Activated CD8-positive, alpha-beta memory T cell treated with anti-CD3 and anti-CD28 coated beads, Interleukin-2, amount 50 U/mL, for 4 hours (primary cell): ENCODE measurements at places on chromosomes 6 and 20.

- no peak for DNase-seq
These were observed 18.4 kb upstream of the ID4 start for GRCh38 chr6:19818805-19819204.

DNA sequence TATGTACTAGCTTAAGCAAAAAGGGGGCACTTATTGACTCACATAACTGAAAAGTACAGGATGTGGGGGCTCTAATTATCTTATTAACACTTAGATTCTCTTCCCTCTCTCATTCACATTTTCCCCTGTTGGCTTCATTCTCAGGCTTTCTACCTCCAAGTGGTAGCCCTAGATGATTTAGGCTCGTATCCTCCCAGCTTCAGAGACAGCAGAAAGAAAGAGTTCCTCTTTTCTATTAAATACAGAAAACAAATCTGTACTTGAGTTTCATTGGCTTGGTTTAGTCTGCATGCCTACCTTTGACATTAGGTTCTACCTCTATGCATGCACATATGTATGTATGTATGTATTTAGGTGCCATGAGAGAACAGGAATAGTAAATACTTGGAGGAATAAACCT is 15.5 kb upstream of the E2F3 start:
- DNase-seq, result no peak

- DNase-seq, result no peak
These were observed 4.2 kb upstream of the BMP6 start for GRCh38 chr6:7721649-7722048.

DNA sequence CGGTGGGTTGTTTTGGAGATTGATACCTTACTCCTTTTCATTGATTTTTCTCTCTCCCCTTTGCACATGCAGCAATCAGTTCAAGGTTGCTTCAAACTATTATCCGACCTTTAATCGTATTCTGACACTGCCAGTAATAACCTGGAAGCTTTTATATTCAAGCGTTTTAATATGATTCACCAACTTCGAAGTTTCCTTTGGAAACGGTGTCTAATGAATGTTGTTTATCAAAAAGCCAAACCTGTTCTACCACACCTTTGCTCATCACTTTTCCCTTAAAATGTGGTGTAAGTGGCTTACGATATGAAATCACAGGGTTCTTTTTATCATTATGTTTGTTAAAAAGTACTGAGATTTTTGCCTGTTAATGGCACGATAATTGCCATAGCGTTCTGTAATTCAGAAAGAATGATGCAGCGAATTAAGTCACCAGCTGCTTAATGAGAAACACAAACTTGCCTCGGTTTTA is 660 bp downstream of the STXBP5 start:
- DNase-seq, result no peak

DNA sequence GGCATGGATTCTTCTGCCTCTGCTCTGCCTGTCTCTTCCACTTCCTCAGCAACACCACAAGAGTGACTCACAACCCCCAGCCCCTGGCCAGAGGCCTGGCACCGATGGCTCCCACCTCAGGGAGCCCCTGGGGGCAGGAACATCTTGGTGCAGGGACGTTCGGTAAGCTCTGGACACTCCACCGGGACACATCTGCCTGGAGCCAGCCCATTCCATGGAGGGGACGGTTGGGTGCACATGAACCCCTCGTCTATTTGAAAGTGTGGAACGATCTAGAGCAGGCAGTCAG is 246.5 kb downstream of the ERMARD start:
- no peak for DNase-seq

DNA sequence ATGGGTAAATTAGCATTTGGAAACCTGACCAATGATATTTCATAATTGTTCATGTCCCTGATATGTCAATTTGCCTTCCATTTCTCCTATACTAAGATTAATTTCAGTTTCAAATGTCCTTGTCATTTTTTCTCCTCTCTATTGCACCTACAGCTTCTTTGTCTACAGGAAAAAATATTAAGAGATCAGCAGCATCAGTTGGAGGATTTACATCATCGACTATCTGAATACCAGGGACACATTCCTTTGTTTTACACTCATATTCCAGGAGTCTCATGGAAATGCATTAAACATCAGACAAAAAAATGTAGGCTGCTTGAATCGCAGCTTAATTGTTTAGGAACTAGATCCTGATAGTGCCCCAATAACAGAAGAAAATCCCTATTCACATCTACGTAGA is 188.2 kb downstream of the PRKN start:
- no peak for DNase-seq

- no peak for DNase-seq
These were observed 17.3 kb downstream of the ATP9A start for GRCh38 chr20:51750770-51751388.

- no peak for DNase-seq
These were observed 17.4 kb upstream of the AKAP7 start for GRCh38 chr6:131117878-131118277.

DNA sequence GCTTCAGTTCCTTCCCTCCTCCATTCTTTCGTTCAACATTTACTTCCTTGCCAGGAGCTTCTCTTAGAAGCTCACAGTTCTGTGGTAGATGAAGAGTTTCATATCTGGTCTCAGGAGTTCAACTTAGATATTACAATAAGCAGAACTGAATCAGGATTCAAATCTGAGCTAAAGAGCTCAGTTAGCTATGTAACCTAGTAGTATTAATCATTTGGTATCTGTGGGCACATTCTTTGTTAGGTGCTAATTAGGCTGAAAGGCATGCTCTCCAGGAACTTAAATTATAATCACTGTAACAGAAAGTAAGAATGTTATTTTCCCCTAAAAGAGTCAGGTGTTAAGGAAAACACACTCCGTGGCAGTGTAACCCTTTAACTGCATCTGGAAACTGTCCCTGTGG is 8.4 kb downstream of the ZNF76 start:
- no peak for DNase-seq

DNA sequence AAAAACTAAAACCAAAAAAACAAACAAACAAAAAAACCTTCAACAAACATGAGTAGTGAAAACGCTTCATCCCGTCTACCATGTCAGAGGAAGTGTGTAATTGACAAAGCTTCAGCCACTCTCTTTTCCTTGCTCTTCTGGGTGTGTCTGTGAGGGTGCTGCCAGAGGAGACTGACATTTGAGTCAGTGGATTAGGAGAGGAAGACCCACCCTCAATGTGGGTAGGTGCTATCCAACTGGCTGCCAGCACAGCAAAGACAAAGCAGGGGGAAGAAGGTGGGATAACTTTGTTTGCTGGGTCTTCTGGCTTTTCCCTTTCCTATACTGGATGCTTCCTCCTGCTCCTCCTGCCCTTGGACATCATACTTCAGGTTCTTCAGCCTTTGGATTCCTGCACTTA is 145.6 kb downstream of the TASP1 start:
- DNase-seq, result no peak

GRCh38 chr6:6631053-6631452 is 42.5 kb downstream of the LY86 start:
- no peak for DNase-seq

GRCh38 chr6:140537834-140538705 is 1163.6 kb upstream of the CITED2 start:
- no peak for DNase-seq

GRCh38 chr6:38573801-38574395 is 65.8 kb downstream of the BTBD9 start:
- no peak for DNase-seq

DNA sequence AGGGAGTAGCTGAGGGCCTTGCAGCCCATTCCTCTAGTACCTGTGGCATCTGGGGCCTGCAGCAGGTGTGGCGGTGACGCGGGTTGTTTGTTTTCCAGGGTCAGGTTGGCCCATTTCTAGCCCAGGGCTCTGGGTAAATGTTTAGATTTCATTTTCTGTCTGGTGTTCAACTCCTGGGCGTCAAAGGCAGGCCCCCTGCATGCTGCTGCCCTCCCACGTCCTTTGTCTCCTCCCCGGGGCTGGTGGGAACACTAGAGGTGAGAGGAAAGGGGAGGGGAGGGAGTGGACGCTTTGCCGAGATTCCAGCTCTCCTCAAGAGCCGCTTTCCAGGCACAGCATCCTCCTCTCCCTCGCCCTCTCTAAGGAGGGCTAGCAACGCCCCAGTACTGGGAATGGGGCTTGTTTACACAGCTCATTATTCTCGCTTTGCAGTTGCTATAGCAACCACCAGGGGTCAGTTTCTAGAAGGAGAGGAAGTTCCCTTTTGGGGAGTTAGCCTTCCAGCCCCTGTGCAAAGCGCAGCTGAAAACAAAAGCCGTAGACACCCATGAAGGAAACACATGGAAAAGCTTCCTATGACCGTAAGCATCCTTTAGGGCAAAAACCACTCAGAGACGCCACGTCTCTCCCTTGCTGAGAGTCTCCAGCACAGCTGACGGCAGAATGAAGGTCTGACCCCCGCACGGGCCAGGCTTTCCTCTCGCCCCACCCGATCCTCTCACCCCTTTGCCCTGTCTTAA is 170.6 kb downstream of the LY86 start:
- no peak for DNase-seq

DNA sequence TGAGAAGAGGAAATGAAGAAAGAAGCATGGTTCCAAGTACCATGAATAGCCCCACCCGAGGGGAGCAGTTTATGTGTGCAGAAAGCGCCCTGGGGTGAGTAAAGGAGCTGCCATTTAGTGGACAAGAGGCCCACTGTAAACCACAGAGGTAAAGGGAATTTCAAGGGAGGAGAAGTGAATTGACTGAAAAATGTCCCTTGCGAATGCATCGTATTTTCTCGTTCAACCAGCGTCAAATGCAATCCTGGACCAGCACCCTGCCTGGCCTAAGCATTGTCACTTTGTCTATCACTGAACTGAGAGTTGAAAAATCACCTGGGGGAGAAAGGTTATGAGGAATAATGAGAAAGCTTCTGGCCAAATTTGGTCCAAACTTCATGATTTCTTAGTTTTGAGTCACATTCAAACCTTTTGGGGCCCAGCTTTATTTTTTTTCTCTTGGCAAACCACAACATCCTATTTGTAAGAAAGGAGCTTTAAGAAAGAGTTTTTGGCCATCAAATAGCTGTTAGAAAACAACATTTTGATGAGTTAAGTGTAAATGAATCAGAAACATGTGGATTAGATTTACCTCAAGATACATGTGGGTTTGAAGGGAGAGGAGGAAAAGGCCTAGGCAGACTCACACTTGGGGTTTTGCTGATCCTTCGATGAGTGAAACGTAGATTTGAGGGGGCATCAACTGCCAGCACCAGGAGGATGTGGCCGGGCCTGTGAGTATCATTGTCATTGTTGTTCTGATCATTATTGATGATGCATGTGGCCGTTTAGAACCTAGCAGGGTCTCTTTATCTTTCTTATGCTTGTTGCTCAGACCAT is 214.0 kb downstream of the CLIC5 start:
- no peak for DNase-seq

- no peak for DNase-seq
These were observed 8.4 kb downstream of the IRF4 start for GRCh38 chr6:399785-400534.

GRCh38 chr6:21996425-21997118 is 300.3 kb downstream of the PRL start:
- DNase-seq, result no peak

- no peak for DNase-seq
These were observed 74.0 kb upstream of the SAMD5 start for GRCh38 chr6:147434516-147434915.

GRCh38 chr6:775863-776262 is 82.9 kb upstream of the EXOC2 start:
- DNase-seq, result no peak

GRCh38 chr6:34235307-34236130 is 1.2 kb upstream of the HMGA1 start:
- peak; percentile 74 for DNase-seq

- no peak for DNase-seq
These were observed 81.7 kb upstream of the MTHFD1L start for GRCh38 chr6:150783813-150784212.

DNA sequence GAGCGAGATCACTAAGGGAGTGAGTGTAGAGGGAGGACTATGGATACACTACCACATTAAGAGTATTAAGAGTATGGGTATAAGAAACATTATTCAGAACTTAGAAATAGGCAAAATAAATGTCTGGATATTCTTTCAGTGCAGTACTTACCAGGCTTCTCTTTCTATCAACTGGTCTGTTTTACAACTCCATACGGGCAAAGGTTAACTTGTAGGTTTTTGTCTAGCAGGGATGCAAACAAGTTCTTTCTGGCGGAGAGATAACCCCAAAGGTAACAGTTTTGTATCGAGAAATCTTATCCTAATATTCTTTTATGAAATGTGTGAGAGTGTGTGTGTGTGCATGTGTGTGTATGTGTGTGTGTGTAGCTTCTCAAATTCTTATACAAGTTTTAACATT is 186.2 kb downstream of the ARHGAP18 start:
- no peak for DNase-seq

GRCh38 chr6:169926617-169927417 is 175.4 kb downstream of the ERMARD start:
- no peak for DNase-seq

DNA sequence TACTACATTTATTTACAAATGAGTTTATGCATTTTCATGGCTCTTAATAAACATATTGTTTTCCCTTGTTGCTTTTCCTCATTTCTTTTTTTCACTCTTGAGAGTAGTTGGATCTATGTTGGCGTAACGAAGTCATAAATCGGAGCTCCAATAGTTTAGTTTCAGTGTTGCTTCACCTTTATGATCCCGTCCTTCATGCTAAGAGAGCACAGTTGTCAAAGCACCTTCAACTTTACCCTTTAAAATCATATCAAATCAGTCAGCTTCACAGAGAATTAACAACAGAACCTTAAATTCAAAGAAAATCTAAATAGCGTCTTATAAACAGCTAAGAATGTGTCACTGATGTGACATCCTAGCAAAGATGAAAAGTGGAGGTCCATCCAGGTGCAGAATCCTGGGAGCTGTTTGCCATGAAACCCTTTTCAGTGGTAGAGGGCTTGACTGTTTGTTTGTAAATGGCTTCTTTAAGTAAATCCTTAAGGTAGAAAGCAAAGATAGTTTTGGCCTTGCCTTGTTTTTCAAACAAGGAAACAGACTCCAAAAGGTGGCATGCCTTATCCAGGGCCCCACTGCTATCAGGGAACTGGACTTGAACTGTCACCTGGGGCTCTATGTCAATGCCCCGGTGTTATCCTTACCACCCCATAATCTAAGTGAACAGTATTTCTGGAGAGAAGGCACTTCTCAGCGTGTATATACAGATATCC is 148.4 kb downstream of the AKAP7 start:
- DNase-seq, result no peak

- no peak for DNase-seq
These were observed 78.0 kb downstream of the FGD2 start for GRCh38 chr6:37083243-37084138.

GRCh38 chr20:53693262-53693871 is 99.7 kb upstream of the ZNF217 start:
- no peak for DNase-seq

- peak; percentile 53 for DNase-seq
These were observed 62.3 kb upstream of the SNX9 start for GRCh38 chr6:157760589-157761330.

- DNase-seq, result no peak
These were observed at the start of gene DEFB126 for GRCh38 chr20:142290-142689. DEFB126 (plus strand) TSS chr20:142590; CDS start chr20:142629, 39 bp downstream.

- peak; percentile 91 for DNase-seq
These were observed at the start of gene CENPB for GRCh38 chr20:3786665-3787323. CENPB (minus strand) TSS chr20:3786740; CDS start chr20:3786483, 257 bp downstream.

GRCh38 chr6:73011945-73012344 is 213.4 kb downstream of the KHDC1L start:
- no peak for DNase-seq

GRCh38 chr6:37686111-37686510 is 11.6 kb downstream of the MDGA1 start:
- no peak for DNase-seq

GRCh38 chr20:36967636-36968035 is 16.1 kb upstream of the SAMHD1 start:
- no peak for DNase-seq

- DNase-seq, result no peak
These were observed 57.6 kb upstream of the FRMD1 start for GRCh38 chr6:168136622-168137021.
